NCI-H524 (cell line): ENCODE measurements at places on chromosomes 13 and 19.

DNA sequence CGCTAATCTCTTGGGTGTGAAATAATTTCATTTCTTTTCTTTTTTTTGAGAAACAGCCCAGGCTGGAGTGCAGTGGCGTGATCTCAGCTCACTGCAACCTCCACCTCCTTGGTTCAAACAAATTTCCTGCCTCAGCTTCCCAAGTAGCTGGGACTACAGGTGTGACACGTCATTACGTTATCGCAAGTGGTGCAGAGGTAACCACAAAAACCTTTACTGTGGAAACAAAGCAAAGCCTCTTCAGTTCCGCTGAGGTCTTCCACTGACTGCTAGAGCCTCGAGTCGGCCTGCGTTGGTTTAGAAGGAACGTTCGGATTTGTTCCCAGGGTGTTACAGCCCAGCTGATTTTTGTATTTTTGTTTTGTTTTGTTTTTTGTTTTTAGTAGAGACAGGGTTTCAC, 2.0 kb upstream of the ZNF784 start:
- DNase-seq = no peak

DNA sequence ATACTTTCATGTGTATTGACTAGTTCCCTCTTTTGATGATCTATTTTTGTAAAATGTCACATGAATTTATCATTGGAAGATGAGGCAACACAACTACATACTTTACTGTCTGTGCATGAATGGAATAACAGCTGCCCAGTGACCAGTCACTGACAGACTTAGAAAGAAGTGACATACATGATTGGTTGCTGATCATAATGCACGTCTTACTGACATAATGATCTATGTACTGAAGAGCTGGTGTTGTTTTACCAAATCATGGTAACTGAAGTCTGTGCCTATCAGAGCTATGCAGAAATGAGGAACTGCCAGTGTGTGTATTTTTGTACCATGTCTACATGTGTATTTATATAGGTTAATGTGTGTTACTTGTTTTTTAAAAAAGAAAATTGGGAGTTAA, 26.5 kb downstream of the GPR18 start:
- no peak for DNase-seq

DNA sequence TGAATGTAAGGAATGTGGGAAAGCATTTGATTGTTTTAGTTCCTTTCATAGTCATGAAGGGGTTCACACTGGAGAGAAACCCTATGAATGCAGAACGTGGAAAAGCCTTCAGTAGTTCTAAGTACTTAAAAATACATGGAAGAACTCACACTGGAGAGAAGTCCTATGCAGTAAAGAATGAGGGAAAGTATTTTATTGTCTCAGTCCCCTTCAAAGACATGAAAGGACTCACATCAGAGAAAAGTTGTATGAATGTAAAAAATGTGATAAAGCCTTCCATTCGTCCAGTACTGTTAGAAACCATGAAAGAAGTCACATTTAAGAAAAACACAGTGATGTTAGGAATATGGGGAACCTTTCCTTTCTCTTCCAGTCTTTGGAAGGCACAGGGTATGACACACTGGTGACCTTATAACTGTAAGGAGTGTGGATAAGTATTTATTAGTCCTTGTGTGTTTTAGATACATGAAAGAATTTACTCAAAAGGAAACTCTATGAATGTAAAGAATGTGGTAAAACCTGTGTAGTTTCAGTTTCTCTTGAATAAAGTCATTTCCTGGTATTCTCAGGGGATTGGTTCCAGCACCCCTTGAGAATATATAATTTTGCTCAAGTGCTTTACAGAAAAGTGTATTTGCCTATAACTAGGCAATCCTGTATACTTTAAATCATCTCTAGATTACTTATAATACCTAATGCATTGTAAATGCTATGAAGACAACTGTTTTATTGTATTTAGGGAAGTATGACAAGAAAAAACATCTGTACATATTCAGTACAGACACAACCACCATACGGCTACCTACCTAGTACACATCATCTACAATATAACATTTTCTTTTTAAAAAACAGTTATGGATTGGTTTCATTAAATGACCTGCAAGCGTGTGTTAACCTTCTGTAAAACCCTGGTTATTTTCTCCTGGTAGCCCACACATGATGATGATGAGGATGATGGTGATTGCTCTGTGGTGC, 52.8 kb downstream of the ZNF823 start:
- DNase-seq = no peak

- peak; percentile 75 for DNase-seq
Measured at GRCh38 chr19:10420444-10421239, at the start of gene PDE4A. Gene PDE4A, plus strand, starts transcription at chr19:10420538. Its CDS starts 227 bp downstream, at chr19:10420765.

DNA sequence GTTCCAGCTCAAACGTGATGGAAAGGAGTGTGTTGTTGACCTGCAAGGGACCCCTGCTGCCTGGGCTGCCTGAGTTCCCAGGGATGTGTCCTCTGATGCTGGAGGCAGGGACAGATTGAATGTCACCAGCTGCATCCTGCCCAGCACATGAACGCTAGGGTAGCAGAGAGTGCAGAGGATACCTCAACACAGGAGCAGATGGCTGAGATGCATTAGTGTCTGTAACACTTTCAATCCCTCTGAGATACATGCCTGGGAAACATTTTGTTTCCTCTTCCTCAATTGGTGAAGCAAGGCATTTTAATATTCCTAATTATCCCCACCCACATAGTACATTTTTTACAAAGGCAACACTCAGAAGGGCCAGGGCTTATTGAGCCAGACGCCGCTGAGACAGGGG, 106.4 kb upstream of the UBL3 start:
- DNase-seq = peak; percentile 88

DNA sequence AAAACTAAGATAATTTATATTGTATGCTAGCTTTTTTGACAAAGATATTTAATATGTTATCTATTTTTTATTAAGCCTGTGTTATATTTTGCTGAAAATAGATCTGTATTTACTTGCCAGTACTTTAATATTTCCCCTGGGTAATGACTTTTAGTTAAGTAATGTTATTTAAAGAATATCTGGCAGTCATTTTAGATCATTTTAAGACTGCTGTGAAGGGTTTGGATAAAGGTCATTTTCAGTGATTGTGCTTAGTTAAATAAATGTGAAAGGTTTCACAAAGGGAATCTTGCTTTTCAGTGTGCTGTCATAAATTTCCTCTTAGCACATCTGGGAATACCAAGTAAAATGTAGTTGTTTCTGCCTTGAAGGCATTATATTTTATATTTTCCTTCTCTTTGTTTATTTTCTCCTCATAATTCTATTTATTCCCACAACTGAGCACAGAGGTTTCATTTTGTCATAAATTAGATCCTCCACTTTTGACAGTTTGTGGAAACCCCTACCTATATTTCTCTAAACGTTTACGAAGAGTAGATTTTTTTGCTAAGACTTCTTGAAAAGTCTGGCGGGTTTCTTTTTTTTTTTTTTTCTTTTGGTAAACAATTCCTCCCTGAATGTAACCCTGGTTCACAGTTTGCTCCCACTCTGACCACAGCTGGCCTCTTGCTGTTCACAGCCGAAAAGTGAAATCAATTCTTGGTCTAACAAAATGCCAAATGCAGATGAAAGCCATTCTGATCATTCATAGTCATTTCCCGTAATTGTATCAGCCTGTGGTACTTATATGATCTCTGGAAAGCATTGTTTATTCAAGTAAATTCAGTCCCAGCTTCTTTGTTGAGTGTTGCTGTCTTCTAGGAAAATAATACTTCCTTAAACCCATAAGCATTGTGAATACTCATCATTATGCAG, 87.8 kb downstream of the MAB21L1 start:
- no peak for DNase-seq

GRCh38 chr13:74136084-74136658, 2.0 kb upstream of the KLF12 start:
- DNase-seq = no peak

GRCh38 chr19:53993448-53993847, 2.0 kb downstream of the CACNG6 start:
- no peak for DNase-seq

GRCh38 chr13:41634407-41634806, 177.1 kb downstream of the RGCC start:
- DNase-seq = no peak
